ENCODE measurements at places on chromosomes 4 and X.

- no peak for DNase-seq
Observed at GRCh38 chr4:175622887-175623286, 189.2 kb downstream of the GPM6A start.

DNA sequence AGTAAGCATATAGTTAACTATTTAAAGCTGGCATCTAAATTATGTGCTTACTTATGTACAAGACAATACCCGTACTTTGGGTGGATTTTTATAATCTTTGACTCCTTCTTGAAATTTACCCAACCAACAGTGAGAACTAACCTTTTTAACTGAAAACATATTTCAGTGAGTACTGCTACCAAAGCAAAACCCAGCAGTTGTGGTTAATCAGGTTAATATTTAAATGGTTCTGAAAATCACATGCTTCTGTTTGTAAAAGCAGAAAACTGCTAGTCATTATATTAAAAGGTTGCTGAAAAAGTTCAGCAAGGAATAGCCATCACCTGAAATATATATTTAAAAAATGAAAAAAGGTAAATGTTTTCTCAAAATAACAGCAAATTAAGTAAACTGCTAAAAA is 20.0 kb downstream of the UBE2D3 start:
- no peak for DNase-seq

DNA sequence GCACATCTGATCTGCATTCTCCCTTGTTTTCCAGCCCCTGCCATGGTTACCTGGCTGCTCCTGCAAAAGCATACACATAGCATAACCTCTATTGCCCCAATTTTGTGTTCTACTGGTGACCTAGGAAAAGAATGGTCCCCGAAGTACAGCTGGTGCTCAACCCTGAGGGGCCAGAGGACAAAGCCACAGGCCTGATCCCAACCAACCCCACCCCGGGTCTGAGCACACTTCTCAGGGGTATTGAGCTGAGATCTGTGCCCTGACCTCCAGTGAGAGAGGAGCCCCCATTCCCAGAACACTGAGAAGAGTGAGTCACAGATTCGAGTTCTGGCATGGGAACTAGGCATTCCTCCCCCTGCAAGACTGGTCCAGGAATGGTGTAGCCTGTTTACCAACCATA is 465.5 kb upstream of the ACTRT1 start:
- DNase-seq = no peak

GRCh38 chr4:177155454-177155853 is 154.2 kb upstream of the NEIL3 start:
- peak; percentile 32 for DNase-seq
